ENCODE measurements at places on chromosomes 2 and 18.

GRCh38 chr2:215059724-215060123 lies 78.7 kb downstream of the ABCA12 start:
- no peak for DNase-seq

DNA sequence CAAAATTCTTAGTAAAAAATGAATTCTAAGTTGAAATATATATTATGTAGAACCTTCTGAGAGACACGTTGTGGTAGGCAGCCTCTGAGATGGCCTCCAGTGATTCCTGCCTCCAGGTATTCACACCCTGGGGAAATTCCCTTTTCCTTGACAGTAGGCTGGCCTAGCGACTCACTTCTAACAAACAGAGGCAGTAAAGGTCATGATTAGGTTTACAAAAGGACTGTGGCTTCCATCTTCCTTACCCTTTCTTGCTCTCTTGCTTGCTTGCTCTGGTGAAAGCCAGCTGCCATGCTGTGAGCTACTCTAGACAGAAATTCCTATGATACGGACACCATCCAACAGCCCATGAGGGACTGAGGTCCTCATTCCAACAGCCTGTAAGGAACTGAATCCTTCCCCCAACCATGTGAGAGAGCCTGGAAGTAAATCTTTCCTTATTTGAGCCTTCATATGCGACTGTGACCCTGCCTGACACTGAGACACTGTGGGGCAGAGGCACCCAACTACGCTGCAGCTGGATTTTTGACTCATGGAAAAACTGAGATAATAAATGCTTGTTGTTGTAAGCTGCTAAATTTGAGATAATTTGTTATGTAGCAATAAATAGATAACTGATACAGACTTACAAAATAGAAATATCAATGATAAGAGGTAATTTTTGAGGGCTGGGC lies 32.7 kb upstream of the SERTAD2 start:
- no peak for DNase-seq

DNA sequence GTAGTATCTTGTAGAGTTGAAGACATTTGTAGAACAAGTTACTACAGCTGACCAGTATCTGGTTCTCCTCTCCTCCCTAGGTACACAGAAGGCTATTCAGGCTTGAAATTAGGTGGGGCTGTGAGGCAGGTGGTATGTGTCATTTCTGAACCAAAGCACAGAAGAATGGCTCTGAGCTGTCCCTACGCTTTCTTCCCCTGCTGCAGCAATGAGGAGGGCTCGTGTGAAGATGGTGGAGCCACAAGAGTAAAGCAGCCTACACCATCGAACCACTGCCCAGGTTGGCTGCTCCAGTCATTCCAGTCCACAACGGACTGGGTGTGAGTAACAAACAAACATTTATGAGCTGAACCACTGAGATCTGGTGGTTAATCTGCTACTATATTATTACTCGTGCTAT lies 148.9 kb downstream of the DTNB start:
- no peak for DNase-seq

DNA sequence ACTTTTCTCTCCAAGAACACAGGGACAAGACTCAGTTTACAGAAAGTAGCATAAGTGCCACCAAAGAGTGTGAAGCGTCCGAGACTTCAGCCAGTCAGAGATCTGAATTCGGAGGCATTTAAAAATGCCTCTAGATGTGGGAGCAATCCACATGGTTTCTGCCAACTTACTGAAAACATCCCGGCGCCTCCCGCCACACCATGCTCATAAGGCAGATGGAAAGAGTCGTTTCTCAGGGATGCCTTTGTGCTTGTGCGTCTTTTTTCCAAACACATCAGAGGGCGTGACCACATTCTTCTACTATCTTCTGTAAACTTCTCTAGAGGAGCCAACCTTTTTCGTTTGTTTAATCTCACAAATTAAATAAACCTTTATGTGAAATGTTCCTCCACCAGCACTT lies 88.7 kb downstream of the NRP2 start:
- DNase-seq = no peak

GRCh38 chr2:14903709-14904374 lies 271.3 kb downstream of the LRATD1 start:
- peak; percentile 20 for DNase-seq

All from stimulated activated CD4-positive, alpha-beta T cell treated with anti-CD3 and anti-CD28 coated beads, Interleukin-12 subunit alpha, Interleukin-12 subunit beta, amount 100 ng/mL, for 48 hours (primary cell).